IPS DF 19.7 (cell line): ENCODE measurements at places on chromosomes 6 and 20.

DNA sequence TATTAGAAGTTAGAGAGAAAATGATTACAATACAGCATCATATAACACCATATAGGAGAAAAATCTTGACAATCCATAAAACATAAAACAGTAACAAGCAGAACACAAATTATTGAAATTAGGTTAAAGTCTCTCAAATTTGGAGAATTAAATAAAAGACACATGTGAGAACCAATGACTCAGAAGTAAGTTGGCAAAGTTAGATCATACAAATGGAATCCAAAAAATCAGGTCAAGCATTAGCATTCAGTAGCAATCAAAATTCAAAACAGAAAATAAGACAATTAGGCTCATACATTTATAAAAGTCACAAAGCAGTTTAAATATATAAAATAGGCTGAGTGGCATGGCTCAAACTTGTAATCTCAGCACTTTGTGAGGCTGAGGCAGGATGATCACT, 775.6 kb downstream of the PHF3 start:
- no peak for DNase-seq

- DNase-seq, result no peak
Observed at GRCh38 chr20:11686195-11686594, 231.5 kb upstream of the BTBD3 start.

GRCh38 chr6:167270499-167271311, 20.4 kb upstream of the UNC93A start:
- DNase-seq, result no peak

- DNase-seq, result no peak
Observed at GRCh38 chr6:150006961-150007464, 18.3 kb downstream of the RAET1L start.

DNA sequence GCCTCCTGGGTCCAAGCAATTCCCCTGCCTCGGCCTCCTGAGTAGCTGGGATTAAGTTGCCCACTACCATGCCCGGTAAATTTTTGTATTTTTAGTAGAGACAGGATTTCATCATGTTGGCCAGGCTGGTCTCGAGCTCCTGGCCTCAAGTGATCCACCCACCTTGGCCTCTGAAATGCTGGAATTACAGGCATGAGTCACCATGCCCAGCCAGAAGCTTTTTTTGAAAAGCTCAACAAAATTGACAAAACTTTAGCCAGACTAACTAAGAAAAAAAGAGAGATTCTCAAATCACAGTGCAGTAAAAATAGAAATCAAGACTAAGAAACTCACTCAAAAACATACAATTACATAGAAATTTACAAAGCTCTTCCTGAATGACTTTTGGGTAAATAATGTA, 420.6 kb downstream of the COL12A1 start:
- no peak for DNase-seq

DNA sequence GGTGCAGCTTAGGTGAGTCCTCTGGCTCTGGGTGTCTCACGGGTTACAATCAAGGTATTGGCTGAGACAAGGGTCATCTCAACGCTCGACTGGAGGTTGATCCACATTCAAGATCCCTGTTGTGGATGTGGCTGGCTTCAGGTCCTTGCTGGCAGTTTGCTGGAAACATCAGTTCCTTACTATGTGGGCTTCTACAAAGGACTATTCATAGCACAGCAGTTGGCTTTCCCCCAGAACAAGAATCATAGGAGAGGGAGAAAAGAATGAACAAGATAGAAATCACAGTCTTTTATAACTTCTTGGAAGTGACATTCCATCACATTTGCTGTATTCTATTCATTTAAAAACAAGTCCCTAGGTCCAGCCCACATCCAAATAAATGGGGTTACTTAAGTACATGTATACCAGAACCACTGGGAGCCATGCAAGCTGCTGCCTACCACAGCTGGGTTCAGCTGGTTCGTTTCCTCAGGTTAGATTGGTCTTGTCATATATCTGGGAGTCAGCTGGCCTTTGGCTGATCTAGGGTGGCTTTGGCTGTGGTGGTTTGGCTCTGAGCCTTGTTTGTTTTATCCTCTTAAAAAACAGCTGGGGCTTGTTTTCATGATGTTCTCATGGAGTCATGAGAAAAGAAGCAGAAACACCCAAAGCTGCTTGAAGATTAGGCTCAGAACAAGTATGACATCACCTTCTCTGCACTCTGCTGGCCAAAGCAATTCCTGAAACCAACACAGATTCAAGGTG, 433.2 kb upstream of the SPTLC3 start:
- DNase-seq, result no peak

DNA sequence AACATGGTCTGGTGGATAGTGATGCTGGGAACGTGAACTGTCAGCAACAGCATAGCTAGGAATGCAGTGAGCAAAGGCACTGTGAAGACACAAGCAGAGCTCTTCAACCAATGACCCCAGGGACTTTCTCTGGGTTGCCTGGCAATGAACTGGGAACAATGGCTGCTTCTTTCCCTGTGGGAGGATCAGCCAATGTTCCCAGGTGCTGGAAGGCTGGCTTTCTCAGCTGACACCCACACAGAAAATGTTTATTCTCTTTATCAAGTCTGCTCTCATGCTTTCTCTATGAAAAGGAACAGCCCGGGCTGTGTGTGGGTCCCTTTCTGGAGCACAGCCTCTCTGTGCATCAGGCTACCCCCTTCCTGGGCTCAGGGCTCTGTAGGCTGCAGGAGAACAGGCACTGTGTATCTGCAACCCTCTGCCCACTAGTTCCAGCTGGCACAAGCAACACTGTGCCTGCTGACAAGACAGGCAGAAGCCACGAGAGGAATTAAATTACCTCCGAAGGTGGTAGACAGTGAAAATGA, 54.2 kb downstream of the HFE start:
- no peak for DNase-seq
